CD4-positive, alpha-beta T cell treated with Interleukin-4 for 1 hour (primary cell): ENCODE measurements at places on chromosomes 4 and X.

- DNase-seq: no peak
Measured at GRCh38 chr4:26023203-26023972, 109.4 kb downstream of the SMIM20 start.

- peak; percentile 15 for DNase-seq
Measured at GRCh38 chr4:47913861-47914219, 543 bp downstream of the NFXL1 start.

DNA sequence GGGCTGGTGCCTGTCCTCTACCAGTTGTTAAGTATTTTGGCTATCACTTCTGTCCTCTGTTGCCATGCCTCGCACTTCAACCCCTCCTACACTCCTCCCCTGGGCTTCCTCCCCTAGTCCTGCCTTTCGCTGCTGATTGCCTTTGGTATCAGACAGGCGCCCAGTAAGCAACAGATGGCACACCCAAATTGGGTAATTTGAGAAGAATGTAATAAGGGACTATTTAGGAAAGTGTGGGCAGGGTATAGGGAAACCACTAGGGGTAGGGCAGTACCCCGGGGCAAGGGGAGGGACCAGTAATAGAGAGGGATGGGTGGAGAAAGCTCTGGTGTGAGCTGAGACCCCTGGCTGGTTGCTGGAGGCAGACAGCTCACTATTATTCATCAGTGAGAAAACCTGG, 172.7 kb upstream of the USP9X start:
- DNase-seq: no peak

- DNase-seq: no peak
Measured at GRCh38 chr4:158527516-158527915, 5.8 kb downstream of the RXFP1 start.

GRCh38 chr4:1830642-1831228, 25.2 kb downstream of the LETM1 start:
- no peak for DNase-seq

DNA sequence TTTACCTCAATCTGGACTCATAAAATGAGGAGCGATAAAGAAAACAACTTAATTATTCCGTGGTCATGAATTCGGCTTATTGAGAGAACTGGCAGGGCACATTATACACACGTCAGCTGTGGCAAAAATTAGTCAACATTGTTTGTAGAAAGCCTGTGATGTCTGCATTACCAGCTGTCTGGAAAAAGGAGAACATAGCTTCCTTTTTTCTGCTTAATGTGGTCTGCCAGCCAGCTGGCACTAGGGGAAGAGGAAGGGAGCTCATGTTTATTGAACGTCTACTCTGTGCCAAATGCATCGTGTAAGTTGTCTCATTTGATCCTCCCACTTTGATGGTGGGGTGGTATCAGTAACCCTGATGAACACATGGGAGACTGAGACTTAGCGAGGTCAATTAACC, 367.6 kb downstream of the ARHGAP24 start:
- DNase-seq: peak; percentile 6

- peak; percentile 39 for DNase-seq
Measured at GRCh38 chrX:130028196-130028595, 45.8 kb downstream of the BCORL1 start.

GRCh38 chr4:54497947-54498346, 159.8 kb upstream of the KIT start:
- no peak for DNase-seq
